ENCODE measurements at places on chromosomes 1 and 21.

DNA sequence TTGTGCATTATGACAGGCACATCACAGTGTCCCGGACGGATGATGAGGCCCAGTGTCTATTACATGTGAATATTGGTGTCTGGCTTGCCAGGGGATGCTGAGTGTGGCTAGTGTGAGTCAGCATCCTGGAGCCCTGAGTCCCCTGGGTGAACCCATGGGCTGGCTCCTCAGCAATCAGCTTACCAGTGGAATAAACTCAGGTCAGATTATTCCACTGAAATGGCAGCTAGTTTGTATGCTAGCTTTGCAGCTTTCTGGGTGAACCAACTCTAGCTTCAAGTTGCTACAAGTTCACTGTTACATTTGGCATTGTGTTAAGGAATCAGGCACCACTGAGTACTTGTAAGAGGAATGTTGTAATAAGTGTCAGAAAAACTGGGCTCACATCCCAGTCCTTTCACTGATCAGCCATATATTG lies 23.9 kb upstream of the RPTN start:
- DNase-seq = no peak

DNA sequence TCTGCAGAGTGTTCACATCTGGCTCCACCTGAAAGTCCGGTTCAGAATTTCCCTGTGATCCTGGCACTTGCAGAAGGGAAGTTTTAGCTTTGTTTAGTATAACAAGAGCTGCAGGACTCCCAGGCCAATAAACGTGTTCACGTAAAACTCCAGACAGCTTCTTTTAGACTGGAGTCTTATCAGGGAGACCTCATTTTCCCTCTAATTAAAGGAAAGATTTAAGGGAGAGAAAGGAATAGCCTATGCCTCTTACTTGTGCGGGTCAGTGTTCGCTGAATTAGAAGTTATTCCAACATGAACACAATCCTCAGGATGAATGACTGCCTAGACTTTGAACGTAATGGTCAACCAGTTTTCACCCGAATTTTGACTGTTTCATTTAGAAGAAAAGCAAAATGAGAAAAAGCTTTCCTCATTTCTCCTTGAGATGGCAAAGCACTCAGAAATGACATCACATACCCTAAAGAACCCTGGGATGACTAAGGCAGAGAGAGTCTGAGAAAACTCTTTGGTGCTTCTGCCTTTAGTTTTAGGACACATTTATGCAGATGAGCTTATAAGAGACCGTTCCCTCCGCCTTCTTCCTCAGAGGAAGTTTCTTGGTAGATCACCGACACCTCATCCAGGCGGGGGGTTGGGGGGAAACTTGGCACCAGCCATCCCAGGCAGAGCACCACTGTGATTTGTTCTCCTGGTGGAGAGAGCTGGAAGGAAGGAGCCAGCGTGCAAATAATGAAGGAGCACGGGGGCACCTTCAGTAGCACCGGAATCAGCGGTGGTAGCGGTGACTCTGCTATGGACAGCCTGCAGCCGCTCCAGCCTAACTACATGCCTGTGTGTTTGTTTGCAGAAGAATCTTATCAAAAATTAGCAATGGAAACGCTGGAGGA lies 202.1 kb upstream of the SGIP1 start:
- DNase-seq = peak; percentile 32

DNA sequence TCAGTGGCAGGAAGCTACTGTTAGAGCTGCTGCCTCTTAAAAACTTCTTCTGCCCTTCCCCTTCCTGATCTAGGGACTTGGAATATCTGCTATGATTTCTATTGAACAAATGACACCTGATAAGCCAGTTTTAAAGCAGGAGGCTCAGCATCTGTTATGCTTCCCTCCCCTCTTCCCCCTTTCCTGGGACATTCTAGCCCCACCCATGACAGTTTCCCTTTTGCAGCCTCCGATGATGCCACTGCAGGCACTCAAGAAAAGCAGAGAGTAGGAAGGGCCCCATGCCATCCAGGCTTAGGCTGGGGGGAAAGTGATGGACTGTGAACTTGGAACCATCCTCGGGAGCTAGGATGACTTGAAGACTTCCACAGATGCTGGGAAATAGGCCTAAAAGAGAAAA lies 15.1 kb upstream of the EPB41 start:
- no peak for DNase-seq

- no peak for DNase-seq
These were observed 75.7 kb upstream of the NRIP1 start for GRCh38 chr21:15140321-15141019.
